Frontal cortex (tissue), 4 donors: ENCODE measurements at places on chromosomes 1 and 21.

GRCh38 chr1:37448691-37449417 lies 25.5 kb upstream of the ZC3H12A start:
- DNase-seq = no peak

GRCh38 chr1:7594714-7595295 lies 176.3 kb upstream of the VAMP3 start:
- DNase-seq = no peak

DNA sequence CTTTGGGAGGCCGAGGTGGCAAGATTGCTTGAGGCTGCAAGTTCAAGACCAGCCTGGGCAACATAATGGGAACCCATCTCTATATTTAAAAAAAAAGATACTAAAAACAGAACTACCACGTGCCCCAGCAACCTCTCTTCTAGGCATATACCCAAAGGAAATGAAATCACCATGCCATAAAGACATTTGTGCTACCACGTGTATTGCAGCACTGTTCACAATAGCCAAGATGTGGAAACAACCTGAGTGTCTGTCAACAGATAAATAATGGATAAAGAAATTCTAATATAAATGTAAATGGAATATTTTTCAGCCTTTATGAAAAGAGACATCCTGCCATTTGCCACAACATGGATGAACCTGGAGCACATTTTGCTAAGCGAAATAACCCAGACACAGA lies 128.6 kb downstream of the PCNX2 start:
- DNase-seq = no peak

GRCh38 chr1:54163051-54163450 lies 10.3 kb upstream of the CDCP2 start:
- DNase-seq = no peak

DNA sequence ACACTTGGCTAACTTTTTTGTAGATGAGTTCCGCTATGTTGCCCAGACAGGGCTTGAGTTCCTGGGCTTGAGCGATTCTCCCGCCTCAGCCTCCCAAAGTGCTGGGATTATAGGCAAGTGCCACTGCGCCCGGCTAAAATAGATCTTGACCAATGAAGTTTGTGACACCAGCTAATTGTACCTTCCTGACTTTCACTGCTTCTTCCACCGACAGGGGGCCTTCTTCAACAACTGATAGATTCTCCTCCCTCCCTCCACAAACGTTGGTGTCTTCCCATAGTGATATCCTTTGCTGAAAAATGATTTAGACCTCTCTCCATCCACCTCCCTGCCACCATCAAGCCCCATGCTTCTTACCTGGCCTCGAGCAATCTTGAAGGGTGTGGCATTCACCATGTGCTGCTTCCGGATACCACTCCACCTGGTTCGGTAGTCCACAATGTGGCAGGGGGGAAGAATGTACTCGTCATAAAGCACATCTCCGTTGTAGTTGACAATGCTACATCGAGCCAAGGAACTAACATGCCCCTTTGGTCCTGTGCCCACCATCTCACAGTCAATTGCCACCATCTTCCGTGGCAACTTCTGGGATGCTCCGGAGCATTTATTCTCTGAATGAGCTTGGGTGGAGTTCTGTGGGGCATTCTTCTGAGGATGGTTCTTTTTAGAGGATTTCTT lies 1.6 kb upstream of the METTL25B start:
- DNase-seq = peak; percentile 58

GRCh38 chr21:40422896-40423635 lies 423.9 kb downstream of the DSCAM start:
- no peak for DNase-seq

GRCh38 chr21:38712071-38712470 lies 93.7 kb upstream of the ETS2 start:
- DNase-seq = no peak

DNA sequence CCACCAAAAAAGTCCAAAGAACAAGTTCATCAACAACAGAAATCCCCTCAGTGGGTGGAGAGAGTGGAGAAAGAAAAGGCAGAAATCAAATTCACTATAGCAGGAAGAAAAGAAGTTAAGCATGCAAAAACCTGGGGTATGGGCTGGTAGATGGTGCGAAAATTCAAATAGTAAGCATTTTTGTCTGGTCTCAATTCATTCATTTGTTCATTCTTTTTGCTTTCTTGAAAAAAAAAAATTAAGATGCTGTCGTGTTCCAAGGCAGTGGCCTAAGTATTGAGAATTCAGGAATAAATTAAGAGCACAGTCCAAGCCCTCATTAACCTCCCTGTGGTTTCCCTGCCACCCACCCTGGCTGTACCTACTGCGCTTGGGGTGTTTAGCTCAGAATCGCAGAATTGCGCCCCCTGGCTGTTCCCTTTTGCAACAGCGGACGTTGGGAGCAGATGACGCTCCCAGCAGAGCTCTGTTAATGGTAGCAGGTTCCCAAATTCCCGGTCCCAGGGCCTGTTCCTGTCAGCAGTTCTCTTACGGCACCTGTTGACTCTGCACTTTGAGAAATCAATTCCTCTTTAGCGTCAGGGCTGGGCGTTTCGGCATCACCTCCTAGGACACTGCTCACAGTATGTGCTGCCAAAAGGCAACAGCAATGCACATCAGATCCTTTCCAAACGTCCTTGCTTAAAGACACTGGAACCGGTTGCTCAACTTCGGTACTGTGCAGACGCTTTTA lies 34.0 kb upstream of the SSX2IP start:
- DNase-seq = no peak

GRCh38 chr1:87794788-87795614 lies 466.3 kb downstream of the LMO4 start:
- DNase-seq = no peak

GRCh38 chr1:43437031-43437973 lies 16.4 kb downstream of the HYI start:
- no peak for DNase-seq

GRCh38 chr1:178941261-178941689 lies 70.4 kb upstream of the ANGPTL1 start:
- no peak for DNase-seq

DNA sequence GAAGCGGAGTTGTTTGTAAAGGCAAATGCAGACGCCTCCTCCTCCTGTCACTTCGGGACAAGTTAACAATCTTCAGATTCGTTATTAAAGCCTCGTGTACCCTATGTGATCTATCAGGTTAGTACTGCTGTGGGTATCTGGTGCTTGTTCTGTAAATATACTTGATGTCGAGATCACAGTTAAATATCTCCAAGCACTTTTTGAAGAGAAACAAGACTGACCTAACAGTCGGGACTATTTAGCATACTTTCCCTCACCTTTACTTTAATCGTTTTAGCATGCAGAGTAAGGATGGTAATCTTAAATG lies 710 bp downstream of the KLHL20 start:
- DNase-seq = no peak

DNA sequence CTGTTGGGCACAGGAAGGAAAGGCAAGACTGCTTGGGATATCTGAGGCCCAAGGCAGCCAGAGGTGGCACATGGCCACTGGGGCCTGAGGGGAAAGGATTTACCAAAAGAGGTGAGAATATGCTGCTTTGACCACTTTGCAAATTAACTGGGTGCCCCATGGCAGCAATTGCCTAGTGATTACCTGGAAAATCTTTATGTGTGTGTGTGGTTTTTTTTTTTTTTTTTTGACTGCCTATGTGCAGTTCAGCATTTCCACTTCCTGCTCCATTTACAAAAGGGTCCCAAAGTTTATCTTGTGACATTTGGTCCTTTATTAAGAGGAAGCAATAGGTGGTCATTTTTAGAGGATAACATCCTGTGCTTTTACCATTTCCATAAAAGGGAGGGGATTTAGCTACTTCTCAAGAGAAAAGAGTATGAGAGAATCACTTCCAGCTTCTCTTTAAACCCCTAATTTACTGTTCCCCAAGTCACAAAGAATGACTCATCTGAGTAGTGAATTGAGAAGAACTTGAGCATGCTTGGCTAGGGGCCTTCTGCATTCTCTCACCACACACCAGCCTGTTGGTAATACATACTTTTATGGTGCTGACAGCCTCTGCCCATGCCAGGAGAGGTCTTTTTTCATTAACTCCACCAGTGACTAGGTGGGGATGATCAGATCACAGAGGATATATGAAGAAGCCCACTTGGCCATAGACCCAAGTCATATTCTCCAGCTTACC lies 52.1 kb downstream of the SYDE2 start:
- no peak for DNase-seq

DNA sequence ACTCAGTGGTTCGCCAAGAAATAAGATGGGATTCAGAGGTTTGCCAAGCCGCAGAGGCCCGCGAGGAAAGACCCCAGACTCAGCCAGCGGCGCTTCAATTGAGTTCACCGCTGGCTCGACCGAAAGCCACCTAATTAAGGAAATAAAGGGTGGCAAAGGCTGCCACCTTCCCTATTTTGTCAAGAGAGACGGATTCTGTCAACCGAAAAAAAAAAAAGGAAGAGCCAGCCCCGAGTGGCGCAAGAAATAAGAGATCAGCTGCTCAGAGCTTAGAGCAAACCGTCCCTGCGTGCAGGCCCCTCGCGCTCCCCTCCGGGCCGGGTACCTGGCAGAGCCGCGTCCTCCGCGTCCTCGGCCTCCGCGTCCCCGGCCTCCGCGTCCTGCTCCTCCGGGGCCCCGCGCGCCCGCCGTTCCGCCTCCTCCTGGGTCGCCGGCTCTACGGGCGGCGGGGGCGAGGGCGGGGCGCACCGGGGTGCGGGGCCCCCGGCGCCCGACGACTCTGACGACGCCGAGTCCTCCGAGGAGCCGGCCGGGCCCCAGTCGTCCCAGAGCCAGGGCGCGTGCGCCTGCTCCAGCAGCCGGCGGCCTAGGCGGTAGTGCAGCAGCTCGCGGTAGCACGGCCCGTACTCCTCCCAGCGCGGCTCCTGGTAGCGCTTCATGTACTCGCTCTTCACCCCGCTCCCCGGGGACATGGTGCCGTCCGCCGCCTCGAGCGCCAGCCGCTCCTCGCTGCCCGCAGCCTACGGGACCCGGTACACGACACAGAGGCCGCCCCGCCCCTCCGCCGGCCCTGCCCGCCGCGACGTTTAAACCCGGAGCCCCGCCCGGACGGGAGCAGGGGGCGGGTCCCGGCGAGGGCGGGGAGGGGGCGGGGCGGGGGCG lies 832 bp downstream of the CCSAP start:
- DNase-seq = peak; percentile 88

DNA sequence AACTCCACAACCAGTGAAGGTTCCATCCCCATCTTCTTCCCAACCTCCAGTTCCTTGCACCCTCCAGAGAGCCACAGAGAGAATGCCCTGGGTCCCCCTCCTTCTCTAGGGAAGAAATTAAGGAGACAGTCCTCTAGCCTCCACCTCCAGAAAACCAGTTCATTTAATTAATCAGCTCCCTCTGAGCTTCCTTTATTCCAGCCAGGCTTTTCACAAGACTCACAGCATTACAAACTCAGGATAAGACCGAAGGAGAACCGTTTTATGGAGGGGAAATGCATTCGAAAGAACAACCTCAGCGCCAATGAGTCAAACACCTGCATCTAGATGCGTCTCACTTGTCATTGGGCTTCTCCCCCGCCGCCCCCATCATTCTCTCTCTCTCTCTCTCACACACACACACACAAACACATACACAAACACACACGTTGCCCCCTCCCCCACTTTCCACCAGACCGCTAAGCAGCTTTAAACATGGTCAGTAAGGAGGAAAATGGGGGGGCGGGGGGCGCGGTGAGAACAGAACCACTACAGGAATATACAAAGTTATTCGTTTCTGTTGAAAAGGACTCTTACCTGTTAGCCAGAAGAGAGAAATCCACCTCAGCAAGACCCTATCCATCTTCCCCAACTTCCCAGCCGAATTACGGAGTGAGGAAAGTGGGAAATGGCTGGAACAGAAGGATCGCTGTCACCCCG lies 544 bp downstream of the ILDR2 start:
- no peak for DNase-seq

DNA sequence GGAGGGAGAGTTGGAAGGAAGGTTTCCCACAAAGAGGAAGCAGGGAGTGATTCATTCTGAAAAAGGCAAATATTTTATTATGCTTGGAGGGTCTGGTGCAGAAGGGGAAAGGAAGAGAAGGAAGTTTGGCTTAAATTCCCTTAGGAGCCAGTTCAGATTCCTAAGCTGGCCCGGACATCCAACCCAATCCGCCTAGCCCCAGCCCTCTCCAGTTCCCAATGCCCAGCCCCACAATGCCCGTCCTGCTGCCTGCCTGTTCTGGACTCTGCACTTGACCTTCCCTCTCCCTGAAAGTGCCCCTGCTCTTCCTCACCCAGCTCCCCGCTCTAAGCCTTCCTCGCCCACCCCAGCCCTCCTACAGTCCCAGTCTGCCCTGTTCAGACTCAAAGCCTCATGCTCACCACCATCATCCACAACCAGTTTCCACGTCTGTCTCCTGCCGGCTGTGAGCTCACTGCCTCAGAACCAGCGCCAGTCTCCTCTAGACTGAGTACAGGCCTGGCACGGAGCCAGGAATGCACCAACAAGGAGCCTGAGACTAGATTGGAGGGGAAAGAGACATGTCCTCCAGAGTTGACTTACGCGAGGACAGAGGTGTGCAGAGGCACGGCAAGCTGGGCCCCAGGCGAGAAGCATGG lies 18.9 kb downstream of the CAPN2 start:
- peak; percentile 52 for DNase-seq

DNA sequence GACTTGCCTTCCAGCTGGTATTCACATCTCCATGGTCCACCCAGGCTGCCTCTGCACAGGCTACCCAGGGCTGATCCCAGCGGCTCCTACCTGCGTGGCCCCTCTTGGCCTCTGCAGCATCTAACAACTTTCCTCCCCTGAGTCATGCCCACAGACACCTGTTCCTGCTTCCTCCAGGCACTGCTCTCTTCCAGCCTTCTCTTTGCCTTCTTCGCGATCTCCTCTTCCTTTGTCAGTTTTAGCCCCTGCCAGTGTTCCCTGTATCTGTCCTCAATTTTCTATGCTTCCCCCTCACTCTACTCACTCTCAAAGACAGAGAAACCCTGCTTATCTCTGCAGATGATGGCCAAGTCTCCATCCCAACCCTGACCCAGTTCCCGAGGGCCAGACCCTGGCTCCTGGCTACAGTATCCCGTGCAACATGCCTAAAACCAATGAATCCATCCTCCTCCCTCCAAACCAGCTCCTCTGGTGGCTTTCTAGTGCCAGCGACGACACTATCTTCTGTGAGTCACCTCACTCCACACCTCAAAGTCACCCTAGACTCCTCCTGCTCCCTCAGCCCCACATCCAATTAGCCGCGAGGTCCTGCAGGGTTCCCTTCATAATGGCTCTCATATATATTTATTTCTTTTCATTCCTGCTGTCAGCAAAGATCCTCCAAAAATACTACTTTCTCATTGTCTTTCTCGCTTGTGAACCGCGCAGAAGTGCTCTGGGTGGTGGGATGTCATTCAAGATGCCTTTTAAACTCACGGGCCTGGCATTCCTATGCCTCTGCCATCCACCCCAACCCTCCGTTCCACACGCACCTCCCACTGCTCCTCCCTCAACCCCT lies 259.2 kb downstream of the TOMM20 start:
- DNase-seq = no peak

DNA sequence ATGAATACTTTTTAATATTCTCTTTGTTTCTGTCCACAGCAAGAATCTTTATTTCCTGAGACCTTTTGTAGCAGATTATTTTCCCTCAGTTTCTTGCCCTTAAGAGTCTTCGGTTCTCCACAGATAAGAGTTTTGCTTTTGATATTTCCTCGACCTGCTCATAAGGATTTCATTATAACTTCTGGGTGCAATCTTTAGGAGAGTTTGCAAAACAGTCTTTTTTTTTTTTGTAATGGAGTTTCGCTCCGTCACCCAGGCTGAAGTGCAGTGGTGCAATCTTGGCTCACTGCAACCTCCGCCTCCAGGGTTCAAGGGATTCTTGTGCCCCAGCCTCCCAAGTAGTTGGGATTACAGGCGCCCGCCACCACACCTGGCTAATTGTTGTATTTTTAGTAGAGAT lies 10.1 kb upstream of the UBE4B start:
- DNase-seq = no peak
